CD4-positive, alpha-beta T cell (primary cell): ENCODE measurements at places on chromosomes 1 and 21.

DNA sequence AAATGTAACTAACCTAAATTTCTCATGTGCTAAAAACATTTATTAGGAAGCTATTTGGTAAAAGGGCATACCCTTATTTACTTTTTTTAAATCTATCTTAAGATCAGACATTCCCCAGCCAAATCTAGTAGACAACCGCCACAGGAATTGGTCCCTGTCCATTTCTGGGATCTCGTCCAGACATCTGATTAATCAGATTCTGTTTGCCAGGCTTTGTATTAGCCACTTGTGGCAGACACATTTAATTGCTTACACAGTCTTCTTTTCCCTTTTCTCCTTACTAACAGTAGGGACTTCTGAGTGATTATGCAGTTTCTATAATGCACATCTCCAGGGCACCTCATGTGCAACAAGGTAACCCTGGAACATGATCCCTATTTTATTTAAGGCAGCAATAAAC lies 449.0 kb upstream of the RGS18 start:
- H3K4me3 ChIP-seq = no peak overlapping the region
- no peak overlapping the region for H3K27ac ChIP-seq
- H3K27me3 ChIP-seq = no peaks in the 10 kb centered on the region
- no peaks in the 10 kb centered on the region for H3K4me1 ChIP-seq

DNA sequence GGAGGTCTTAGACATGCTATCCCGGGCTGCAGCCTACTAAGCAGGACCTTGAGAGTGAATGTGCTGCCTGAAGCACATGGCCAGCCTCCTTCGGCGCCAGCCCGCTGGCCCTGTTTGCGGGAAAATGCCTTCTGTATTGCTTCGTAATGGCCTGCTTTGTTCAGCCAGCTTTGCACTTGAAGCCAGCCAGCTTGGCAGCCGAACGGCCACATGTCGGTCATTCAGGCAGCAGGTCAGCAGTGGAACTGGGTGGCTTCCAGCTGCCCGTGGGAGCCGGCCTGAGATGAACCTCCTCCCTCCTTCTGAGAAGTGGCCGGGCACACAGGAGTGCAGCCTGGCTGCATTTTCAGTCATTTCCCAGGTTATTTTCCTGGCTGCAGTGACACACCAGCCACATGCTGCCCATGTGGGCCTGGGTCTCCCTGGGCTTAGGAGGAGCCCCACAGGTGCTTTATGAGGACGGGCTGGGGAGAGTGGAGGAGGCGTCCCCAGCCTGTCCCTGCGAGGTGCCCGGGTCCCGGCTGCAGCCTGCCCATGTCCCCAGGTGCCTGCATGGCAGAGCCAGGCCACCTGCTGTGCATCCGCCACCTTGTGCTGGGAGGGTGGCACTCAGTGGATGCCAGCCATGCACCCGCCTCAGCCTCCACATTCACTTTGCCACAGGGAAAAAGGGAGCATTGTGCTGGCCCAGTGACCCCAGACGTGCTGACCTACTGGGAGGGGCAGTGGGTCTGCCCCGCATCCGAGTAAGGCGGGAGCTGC lies 103.5 kb downstream of the SIK1 start:
- H3K4me1 ChIP-seq = no peaks in the 10 kb centered on the region
- no peak overlapping the region for H3K27ac ChIP-seq
- no peak overlapping the region for H3K4me3 ChIP-seq
- no peaks in the 10 kb centered on the region for H3K27me3 ChIP-seq

DNA sequence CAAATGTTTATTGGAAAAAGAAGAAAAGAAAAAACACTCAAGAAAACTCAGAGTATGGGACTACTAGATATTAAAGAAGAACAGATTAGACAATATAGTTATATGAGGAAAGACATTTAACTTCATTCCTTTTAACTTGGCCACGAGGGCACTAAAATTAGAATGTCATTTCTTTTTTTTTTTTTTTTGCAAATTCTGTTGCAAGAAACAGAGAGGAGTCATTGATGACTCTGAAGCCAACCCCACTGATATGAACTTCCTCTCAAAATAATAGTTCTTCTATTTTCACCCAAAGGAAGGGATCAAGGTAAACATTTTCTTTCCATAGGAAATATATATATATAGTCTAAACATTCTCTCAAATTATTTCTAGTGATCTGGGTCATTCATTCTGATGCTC lies 24.6 kb upstream of the PEX19 start:
- H3K27ac ChIP-seq = no peak overlapping the region
- H3K4me1 ChIP-seq = no peaks in the 10 kb centered on the region
- H3K36me3 ChIP-seq = peaks cover 96% of the 10 kb centered on the region
- no peak overlapping the region for H3K4me3 ChIP-seq
- no peak for DNase-seq
- no peaks in the 10 kb centered on the region for H3K27me3 ChIP-seq

DNA sequence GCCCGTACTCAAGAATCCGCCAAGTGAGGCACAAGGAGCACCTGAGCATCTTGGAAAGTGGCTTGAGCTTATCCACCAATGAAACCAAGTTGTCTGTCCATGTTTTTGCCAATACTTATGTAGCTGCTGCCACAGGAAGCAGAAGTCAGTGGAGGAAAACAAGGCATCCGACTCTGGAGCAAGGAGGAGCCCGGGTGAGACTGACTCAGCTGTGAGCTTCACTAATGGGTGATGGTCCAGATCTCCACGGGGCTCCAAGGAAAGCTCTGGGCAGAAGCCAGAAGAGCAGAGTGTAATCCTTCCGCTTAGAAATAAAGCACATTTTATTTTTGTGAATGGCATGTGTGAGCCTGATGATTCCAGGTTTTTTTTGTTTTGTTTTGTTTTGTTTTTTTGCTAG lies 12.3 kb upstream of the SSR2 start:
- DNase-seq = no peak
- H3K4me1 ChIP-seq = no peaks in the 10 kb centered on the region
- H3K27ac ChIP-seq = no peak overlapping the region
- H3K4me3 ChIP-seq = no peak overlapping the region

- peaks cover 3% of the 10 kb centered on the region for H3K4me1 ChIP-seq
- H3K4me3 ChIP-seq = no peak overlapping the region
- no peak for DNase-seq
- no peak overlapping the region for H3K27ac ChIP-seq
Observed at GRCh38 chr21:42607102-42607501, 46.3 kb upstream of the PDE9A start.

DNA sequence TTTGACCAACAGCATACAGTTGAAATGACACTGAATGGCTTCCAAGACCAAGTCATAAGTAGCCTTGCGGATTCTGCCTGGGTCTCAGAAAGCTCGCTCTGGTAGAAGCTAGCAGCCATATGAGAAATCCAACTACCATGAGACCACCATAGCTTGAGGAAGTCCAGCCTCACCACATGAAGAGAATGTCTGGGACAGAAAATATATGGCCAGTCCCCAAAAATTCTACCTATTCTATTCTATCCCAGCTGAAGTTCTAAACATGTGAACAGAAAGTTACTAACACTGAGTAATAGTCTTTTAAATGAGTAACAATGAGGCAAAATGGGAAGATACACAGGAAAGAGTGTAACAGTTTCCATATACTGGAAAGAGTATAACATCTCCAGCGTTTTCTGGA lies 9.0 kb downstream of the FMO5 start:
- H3K4me1 ChIP-seq = no peaks in the 10 kb centered on the region
- no peak overlapping the region for H3K27ac ChIP-seq
- DNase-seq = no peak
- H3K4me3 ChIP-seq = no peak overlapping the region
- H3K27me3 ChIP-seq = no peaks in the 10 kb centered on the region

DNA sequence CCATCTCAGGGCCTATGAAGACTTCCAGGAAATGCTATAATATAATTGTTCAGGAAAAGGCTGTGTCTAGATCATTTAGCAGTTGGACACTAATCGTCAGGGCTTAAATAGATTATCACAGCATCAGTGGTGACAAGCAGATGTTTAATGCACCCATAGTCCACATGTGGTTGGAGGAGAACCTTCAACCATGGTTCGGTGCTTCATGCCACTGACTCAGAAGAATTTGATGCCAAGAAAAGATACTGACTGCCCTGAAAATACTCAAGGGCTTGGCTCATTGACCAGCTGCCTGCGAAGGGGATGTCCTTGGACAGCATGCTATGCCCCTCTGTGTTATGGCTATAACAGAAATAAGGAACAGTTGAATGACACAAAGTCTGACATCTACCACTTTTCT lies 175.7 kb downstream of the HHIPL2 start:
- H3K27ac ChIP-seq = no peak overlapping the region
- DNase-seq = no peak
- H3K36me3 ChIP-seq = no peaks in the 10 kb centered on the region
- H3K27me3 ChIP-seq = no peaks in the 10 kb centered on the region

- no peaks in the 10 kb centered on the region for H3K4me1 ChIP-seq
- H3K27me3 ChIP-seq = no peaks in the 10 kb centered on the region
Observed at GRCh38 chr1:192266645-192267044, 50.1 kb upstream of the RGS21 start.

- H3K4me1 ChIP-seq = no peaks in the 10 kb centered on the region
- H3K4me3 ChIP-seq = no peak overlapping the region
- no peak overlapping the region for H3K27ac ChIP-seq
- H3K36me3 ChIP-seq = no peaks in the 10 kb centered on the region
Observed at GRCh38 chr1:157197906-157198435, 59.8 kb upstream of the ETV3 start.

DNA sequence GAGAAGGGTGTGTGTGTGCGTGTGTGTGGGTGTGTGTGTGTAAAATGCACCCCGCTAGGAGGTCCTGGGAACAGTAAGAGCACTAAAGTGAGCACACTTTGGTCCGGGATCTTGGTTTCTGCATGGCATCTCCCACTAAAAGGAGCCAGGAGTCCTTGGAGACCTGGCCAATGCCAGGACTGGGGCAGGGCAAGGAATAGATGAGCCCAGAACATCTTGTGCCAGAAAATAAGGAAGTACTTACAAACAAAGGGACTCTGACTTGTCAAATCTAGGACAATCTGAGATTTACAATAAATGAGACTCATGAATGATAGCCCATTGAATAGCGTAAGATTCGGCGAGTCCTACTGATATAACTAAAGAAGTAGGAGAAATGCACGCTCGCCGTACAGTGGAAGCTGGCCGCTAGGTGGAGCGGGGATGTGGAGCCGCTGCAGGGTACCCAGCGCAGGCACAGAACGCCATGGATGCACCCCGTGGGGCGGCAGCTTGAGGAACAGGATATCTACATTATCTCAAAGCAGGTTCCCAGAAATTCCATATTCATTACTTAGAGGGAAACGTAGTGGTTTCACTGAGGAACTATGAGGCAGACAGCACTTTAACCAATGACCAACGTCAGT lies 7.1 kb downstream of the SLC37A1 start:
- H3K27me3 ChIP-seq = no peaks in the 10 kb centered on the region
- no peak for DNase-seq
- H3K4me3 ChIP-seq = no peak overlapping the region

DNA sequence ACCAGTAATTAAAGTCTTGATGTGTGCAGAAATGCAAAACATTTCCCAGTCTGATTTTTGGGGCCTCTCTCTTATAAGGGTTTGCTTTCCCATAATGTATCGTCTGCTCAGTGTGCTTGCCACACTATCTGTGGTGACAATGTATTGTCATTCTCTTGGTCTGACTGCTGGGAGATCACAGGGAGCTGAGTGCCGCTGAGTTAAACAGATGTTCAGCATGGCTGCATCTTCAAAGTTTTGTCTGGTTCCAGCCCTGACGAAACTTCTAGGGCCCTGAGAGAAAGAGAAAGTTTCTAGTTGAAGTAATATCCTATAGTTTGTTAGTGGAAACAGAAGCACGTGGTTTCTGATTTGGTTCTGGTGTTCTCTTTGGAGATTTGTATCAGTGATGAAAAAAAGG lies 42.6 kb downstream of the DNM3 start:
- no peak for DNase-seq
- no peak overlapping the region for H3K4me3 ChIP-seq

- H3K4me1 ChIP-seq = peaks cover 10% of the 10 kb centered on the region
- H3K27me3 ChIP-seq = no peaks in the 10 kb centered on the region
- no peaks in the 10 kb centered on the region for H3K36me3 ChIP-seq
- no peak for DNase-seq
- no peak overlapping the region for H3K4me3 ChIP-seq
- H3K27ac ChIP-seq = no peak overlapping the region
Observed at GRCh38 chr1:59292562-59292961, 4.3 kb upstream of the FGGY start.

- no peak overlapping the region for H3K4me3 ChIP-seq
- no peak for DNase-seq
- no peak overlapping the region for H3K27ac ChIP-seq
- H3K36me3 ChIP-seq = no peaks in the 10 kb centered on the region
- no peaks in the 10 kb centered on the region for H3K4me1 ChIP-seq
- H3K27me3 ChIP-seq = no peaks in the 10 kb centered on the region
Observed at GRCh38 chr1:243457363-243457982, 201.6 kb downstream of the SDCCAG8 start.

DNA sequence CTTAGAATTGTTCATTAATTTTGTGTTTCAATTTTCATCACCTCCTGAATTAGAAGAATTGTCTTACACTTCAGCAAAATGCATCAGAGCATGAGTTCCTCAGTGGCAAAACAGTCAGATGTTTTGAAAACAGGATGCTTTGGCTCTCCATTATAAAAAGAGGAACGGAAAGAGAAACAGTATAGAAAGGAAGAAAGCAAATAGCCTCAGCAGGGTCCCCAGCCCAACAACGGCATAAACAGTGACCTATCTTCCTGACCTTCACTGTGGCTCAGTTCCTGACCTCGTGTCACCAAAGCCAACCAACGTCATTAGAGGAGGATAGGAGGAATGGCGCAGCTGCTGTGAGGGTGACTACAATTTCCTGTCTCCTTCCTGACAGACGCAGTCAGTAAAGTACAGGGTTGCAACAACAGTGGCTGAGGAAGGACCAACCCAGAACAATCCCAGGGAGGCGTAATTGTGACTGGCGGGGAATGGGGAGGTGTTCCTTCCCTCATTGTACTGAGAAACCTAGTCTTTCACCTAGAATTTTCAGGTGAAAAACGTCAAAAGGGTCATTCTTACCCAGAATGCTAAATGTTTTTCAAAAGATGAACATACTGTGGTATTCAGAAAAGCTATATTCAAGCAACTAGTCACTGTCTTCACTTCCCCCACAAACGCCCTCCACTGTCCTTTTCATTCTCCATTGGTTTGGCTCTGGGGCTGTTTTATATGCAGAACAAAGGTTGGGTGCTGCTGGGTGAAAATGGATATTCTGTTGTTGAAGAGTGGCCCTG lies 197.9 kb upstream of the SGIP1 start:
- peaks cover 27% of the 10 kb centered on the region for H3K4me1 ChIP-seq
- no peaks in the 10 kb centered on the region for H3K27me3 ChIP-seq
- DNase-seq = peak; percentile 93
- peaks cover 4% of the 10 kb centered on the region for H3K36me3 ChIP-seq

DNA sequence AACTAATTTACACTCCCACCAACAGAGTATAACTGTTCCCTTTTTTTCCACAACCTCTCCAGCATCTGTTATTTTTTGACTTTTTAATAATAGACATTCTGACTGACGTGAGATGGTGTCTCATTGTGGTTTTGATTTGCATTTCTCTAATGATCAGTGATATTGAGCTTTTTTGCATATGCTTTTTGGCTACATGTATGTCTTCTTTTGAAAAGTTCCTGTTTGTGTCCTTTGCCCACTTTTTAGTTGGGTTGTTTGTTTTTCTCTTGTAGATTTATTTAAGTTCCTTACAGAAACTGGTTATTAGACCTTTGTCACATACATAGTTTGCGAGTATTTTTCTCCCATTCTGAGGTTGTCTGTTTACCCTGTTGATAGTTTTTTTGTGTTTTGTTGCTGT lies 375.2 kb downstream of the MATN1 start:
- H3K36me3 ChIP-seq = no peaks in the 10 kb centered on the region
- H3K4me3 ChIP-seq = no peak overlapping the region
- H3K4me1 ChIP-seq = no peaks in the 10 kb centered on the region
- H3K27me3 ChIP-seq = peaks cover 17% of the 10 kb centered on the region
